Adrenal gland (tissue), 19 donors: ENCODE measurements at places on chromosomes 6 and 20. TPM values are rescaled to one million over a fixed set of nuclear protein-coding genes. Genes with fewer than 3 reads are reported as not detected.
A peak's percentile ranks its signal among the peaks of the same experiment; 100 is the strongest.

DNA sequence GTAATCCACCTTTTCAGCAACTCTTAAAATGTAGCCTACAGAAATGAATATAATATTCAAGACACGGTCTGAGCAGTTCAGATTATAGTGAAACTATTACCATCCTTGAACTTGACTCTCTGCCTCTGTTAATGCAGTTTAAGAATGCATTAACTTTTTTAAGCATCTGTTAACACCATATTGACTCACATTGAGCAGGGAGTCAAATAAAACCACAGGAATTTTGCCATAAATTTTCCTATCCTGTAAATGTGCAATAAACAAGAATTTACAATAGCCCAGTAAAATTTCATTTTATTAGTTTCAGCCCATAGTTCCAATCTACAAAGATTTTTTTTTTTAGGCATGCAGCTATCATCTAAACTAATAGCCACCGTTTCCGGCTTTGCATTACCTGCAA is 239.2 kb upstream of the DEFB112 start:
- no peak for DNase-seq

DNA sequence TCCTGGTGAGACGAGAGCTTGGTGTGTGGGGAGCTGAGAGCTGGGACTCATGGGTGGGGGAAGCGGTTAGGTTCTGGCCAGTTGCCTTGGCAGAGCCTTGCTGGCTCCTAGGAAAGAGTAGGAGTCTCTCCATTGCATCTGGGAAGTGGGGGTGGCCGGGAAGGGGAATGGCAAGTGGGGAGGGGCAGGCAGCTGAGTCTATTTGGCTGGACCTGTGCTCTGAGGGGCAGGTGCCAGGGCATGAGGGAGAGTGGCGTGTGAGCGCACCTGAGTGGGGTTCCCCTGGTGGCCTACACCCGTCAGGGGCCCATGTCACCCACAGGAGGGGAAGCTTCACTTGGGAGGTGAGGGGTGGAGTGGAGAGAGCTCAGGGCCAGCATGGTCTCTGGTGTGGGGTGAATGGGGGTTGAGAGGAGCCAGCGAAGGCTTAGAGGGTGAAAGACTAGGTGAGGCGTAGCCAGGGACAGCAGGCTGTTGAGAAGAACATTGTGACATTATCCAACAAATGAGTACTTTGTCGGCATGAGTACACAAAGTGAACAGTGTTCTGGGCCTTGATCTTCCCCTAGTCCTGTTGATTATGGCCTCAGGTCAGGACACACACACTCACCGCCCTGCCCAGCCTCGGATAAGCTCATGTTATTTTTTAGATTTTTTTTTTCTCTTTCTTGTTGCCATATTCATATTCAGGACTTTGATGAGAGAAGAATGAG is 59.8 kb downstream of the FAM120B start:
- DNase-seq: no peak

- DNase-seq: no peak
Observed at GRCh38 chr6:145423936-145424335, 311.4 kb downstream of the EPM2A start.

DNA sequence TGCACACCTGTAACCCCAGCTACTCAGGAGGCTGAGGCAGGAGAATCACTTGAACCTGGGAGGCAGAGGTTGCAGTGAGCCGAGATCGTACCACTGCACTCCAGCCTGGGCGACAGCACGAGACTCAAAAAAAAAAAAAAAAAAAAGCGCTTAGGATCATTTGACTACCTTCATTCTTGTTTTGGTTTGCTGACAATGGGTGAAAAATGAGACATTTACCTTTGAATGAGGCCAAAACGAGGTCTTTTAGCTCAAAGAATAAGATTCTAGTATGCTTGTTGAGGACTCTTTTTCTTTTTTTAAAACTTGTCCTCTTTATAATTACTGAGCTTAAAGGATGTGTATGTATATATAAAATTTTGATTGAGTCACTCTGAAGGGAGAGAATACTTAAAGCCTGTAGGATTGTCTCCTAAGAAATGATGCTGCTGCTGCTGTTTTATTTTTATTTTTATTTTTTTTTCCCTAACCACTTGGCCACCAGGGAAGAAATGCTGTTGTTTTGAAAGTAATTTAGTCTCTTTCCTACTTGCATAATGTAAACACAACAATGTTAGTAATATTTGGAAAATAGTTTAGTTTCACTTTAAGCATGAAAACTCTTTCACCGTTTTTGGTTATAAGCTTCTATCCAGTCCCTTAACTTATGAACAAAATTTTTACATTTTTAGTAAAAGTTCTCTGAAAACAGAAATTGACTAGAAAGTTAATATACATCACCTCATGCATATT is 7.9 kb downstream of the UBR2 start:
- DNase-seq: no peak

DNA sequence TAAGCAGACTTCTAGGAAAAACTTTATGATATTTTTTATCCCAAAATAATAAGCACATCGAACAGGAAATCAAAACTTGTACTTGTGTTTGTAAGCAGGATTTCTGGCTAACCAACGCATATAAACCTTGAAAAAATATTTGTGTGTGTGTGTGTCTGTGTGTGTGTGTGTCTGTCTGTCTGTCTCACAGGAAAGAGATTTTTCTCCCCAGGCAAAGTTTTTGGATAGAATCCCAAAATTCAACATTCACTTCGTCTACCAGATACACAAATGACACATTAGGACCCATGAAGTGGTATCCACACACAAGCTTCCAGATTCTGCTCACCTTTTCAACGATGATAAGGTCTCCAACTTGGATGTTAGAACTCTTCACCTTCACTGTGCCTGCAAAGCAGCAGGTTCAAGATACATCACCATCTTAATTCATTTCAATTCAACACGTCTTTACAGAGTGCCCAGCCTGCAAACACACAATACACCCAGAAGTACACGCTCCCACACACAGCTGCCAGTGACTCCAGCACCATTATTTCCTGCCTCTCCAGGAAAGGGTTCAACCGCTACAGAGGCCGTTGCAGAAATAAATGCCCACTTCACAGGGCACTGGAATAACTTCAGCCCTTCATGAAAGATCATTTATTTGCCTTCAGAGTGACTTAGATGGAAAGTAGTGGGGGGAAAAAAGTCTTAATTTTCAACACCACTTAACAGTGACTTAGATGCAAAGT is 70.9 kb downstream of the ATP9A start:
- no peak for DNase-seq

DNA sequence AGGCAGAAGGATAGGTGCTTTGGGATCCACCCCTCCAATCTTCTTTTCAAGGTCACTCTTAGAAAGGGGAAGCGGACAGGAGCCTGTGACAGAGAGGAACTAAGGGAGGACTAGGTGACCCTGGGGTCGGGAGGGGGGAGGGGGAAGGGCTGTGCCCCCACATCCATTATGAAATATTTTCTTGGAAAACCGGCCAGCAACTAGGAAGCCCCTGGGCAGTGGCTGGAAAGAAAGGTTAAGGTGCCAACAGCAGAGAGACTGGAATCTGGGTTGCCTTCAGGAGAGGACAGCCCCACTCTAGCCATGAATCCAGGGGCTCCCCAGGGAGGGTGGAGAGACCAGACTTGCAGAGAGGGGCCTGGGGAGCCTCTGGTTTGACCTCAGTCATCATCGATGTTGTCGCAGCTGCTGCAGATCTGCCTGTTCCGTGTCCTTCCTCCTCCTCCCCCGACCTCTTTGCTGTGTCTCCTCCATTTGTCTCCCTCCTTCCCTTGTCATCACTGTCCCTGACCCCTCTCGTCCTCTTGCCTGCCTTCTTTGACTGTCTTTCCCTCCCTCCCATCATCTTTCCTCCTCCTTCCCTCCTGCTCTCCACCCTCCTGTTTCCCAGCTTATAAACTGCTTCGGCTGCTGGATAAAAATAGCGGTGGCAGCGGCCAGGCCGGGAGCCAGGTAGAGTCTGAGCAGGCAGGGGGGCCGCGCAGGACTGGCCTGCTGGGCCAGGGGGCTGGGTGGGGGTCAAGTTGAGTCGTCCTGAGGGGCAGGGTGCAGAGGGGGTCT is 3.2 kb downstream of the SLC29A1 start:
- no peak for DNase-seq

DNA sequence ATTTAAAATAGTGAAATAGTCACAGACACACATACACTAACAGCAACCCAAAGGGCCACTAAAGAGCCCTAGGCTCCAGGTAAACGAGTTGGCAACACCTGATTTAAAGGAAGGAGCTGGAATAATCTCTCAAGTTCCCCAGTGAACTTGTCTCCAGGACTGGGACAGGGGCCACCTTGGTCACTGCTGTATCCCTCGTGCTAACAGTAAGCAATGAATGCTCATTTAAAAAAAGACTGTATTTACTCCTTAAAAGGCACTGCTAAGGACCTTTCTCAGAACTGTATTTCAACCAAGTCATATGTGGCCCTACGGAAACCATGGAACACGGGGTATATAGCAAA is 1.3 kb downstream of the DIDO1 start:
- no peak for DNase-seq

GRCh38 chr6:22141241-22141745 is 155.5 kb downstream of the PRL start:
- peak; percentile 43 for DNase-seq

- no peak for DNase-seq
Observed at GRCh38 chr6:22838345-22838744, 269.0 kb downstream of the HDGFL1 start.

GRCh38 chr6:48078120-48078519 is 32.9 kb downstream of the PTCHD4 start:
- no peak for DNase-seq

- DNase-seq: no peak
Observed at GRCh38 chr6:37382994-37383765, 29.4 kb downstream of the RNF8 start.

DNA sequence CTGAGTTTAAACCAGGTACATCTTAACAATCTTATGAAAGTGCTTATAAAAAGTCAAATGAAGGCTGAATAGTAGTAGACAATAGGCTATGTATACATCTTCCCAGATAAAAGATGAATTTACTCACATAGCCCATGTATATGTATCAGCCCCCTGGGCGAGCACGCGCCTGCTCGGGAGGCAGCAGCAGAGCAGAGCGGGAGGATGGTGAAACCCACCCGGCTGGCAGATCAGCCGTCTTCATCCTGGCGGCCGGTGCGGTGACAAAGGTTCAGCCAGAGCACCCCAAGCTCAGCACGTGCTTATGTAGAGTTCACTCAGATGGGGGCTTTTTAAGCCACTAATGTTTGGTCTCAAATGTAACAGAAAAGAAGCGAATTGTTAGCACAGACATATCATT is 184.8 kb downstream of the KIF6 start:
- no peak for DNase-seq

- DNase-seq: peak; percentile 46
Observed at GRCh38 chr6:835476-836160, 142.7 kb upstream of the EXOC2 start.

DNA sequence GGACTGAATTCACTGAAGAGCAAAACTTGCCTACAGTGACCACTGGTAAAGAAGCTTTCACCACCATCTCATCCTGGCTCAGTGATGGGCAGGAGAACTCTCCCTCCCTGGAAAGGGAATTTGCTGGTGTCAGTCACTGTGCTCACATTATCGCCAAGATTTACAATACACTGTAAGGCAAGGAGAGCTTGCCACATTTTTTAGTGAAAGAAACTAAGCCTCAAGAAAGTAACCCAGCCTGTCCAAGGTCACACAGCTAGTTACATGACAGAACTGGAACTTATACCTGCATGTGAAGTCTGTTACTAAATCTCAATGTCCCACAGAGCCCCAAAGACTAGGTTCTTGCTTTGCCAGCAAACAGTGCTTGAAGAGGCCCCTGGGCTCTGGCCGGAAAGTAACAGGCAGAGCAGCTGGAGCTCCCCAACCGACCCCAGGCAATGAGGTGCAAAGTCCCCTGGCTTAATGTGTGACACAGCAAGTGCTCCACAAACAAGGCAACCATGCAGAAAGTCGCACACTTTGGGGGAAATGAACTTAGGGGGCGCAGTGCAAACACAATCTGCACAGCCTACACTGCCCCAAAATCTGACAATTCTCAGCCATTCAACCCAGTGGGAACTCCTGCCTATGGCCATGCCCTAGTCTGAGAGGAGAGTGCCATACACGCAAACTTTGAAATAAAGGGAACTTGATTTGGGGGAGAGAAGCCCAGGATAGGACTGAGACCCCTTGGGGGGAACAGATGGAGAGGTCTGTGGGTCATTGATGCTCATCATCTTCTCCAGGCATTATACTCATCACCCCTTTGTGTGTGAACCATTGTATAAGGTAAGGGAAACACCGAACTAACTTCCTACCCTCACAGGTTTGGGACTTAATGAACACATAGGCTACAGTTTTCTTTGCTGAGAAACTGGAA is 1.9 kb downstream of the BCL2L1 start:
- no peak for DNase-seq

GRCh38 chr20:25487306-25487705 is 79.8 kb downstream of the GINS1 start:
- no peak for DNase-seq

DNA sequence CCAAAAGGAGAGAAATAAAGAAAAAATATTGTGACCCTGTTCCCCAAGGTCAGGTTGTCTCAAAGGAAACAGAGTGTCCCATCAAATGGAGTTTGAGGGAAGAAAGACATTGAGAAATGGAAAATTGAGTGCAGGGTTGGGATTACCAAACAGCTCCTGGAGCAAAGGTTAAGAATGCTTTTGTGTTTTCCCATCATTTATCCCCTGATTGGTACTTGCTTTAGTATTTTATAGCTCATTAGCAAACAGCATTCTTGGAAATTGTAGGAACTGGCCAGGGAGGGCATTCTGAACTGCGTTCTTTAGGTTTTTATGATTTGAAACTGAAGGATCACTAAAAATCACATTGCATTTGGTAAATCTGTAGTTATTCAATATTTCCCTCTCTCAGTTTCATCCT is 59.0 kb upstream of the NELFCD start:
- no peak for DNase-seq

- DNase-seq: no peak
Observed at GRCh38 chr6:128580224-128581110, 60.1 kb upstream of the PTPRK start.

GRCh38 chr6:11262242-11262641 is 29.8 kb upstream of the NEDD9 start:
- no peak for DNase-seq

GRCh38 chr6:48511378-48511777 is 400.4 kb upstream of the PTCHD4 start:
- no peak for DNase-seq

DNA sequence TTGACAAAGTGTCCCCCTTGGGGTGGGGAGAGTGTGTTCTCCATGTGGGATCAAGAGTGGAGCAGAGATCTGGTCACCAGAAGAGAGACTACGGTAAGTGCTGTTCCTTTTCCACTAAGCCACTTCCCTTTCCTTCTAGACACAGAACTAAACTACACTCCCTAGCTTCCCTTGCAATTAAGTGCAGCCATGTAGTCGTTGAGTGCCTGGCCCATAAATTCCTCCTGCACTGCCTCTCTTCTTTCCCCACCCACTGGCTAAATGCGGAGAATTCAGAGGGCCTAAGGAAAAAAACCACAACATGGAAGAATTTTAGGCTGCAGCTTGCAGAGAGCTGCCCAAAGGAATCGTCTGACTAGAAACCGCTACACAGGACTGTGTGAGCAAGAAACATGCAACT is 1.5 kb downstream of the WDR27 start:
- DNase-seq: no peak

GRCh38 chr20:37114012-37114411 is 18.2 kb upstream of the RBL1 start:
- DNase-seq: no peak

- peak; percentile 87 for DNase-seq
Observed at GRCh38 chr20:10511509-10512251, 76.6 kb downstream of the SLX4IP start.

- no peak for DNase-seq
Observed at GRCh38 chr6:13830803-13831202, 16.4 kb upstream of the MCUR1 start.

Gene SLC22A16
- total RNA-seq: 0.47 TPM

Gene HCRTR2
- total RNA-seq: not detected

Gene SRC
- 69.8 TPM for total RNA-seq

Gene FAM83C
- total RNA-seq: not detected

Gene EEF1A1
- total RNA-seq: 9,014 TPM
